A549 treated with DMSO at 1 μM for 4 hours (cell line): ENCODE measurements at places on chromosomes 7 and 10. TPM values are rescaled to one million over a fixed set of nuclear protein-coding genes. Genes with fewer than 3 reads are reported as not detected.

GRID1 gene
- total RNA-seq: 0.19 to 0.38 TPM (median 0.30 TPM) in 5 replicates

UNCX gene
- 0.07 to 0.08 TPM in 2 of 5 replicates, not detected in the others for total RNA-seq

MOGAT3 gene
- not detected in 5 replicates for total RNA-seq

PKD2L1 gene
- total RNA-seq: 0.06 to 0.16 TPM (median 0.08 TPM) in 5 replicates

CCL26 gene
- total RNA-seq: 7.7 to 11.2 TPM (median 9.4 TPM) in 5 replicates

PIK3CG gene
- total RNA-seq: not detected in 5 replicates

RPA3 gene
- total RNA-seq: 82.4 to 108 TPM (median 98.7 TPM) in 5 replicates

HABP2 gene
- 0.03 to 0.13 TPM (median 0.08 TPM) in 4 of 5 replicates, not detected in the other for total RNA-seq

GALNT17 gene
- total RNA-seq: not detected in 5 replicates

MUC3A gene
- total RNA-seq: 11.2 to 15.3 TPM (median 12.8 TPM) in 5 replicates

BLNK gene
- not detected in 5 replicates for total RNA-seq

FFAR4 gene
- 0.17 to 0.31 TPM (median 0.21 TPM) in 5 replicates for total RNA-seq

PMS2 gene
- 12.0 to 15.3 TPM (median 14.0 TPM) in 5 replicates for total RNA-seq

SLC13A4 gene
- total RNA-seq: not detected in 5 replicates

C10orf53 gene
- not detected in 5 replicates for total RNA-seq

TMEM184A gene
- 6.7 to 15.3 TPM (median 13.2 TPM) in 5 replicates for total RNA-seq

RBP4 gene
- 4.8 to 10.4 TPM (median 6.8 TPM) in 5 replicates for total RNA-seq

KCNIP2 gene
- 0.69 to 1.2 TPM (median 0.89 TPM) in 5 replicates for total RNA-seq

MYH16 gene
- total RNA-seq: 0.64 to 1.3 TPM (median 0.88 TPM) in 5 replicates

UTF1 gene
- total RNA-seq: 0.07 TPM in 1 of 5 replicates, not detected in the others

MGAM2 gene
- 0.01 TPM in 1 of 5 replicates, not detected in the others for total RNA-seq

KEL gene
- total RNA-seq: not detected in 5 replicates

CLDN4 gene
- 4.4 to 6.6 TPM (median 5.7 TPM) in 5 replicates for total RNA-seq

MRLN gene
- not detected in 5 replicates for total RNA-seq

CYP2C8 gene
- total RNA-seq: not detected in 5 replicates

FGFR2 gene
- 0.36 to 0.52 TPM (median 0.45 TPM) in 5 replicates for total RNA-seq

PLPP4 gene
- 0.13 TPM in 1 of 5 replicates, not detected in the others for total RNA-seq

OAT gene
- 63.2 to 96.4 TPM (median 76.3 TPM) in 5 replicates for total RNA-seq

EVX1 gene
- 0.05 to 0.06 TPM (median 0.06 TPM) in 3 of 5 replicates, not detected in the others for total RNA-seq

PLEKHS1 gene
- total RNA-seq: 0.05 to 0.19 TPM (median 0.08 TPM) in 4 of 5 replicates, not detected in the other

TFAM gene
- 74.8 to 86.4 TPM (median 84.7 TPM) in 5 replicates for total RNA-seq

CLRN3 gene
- total RNA-seq: not detected in 5 replicates

VPS37D gene
- 3.1 to 5.5 TPM (median 4.4 TPM) in 5 replicates for total RNA-seq

GIMAP8 gene
- total RNA-seq: not detected in 5 replicates

KAZALD1 gene
- total RNA-seq: 2.2 to 3.2 TPM (median 2.8 TPM) in 5 replicates

STK31 gene
- 0.31 to 0.51 TPM (median 0.43 TPM) in 5 replicates for total RNA-seq

MYL10 gene
- 0.24 TPM in 1 of 5 replicates, not detected in the others for total RNA-seq

IRF5 gene
- total RNA-seq: 12.8 to 17.4 TPM (median 14.7 TPM) in 5 replicates

SH2D4B gene
- total RNA-seq: 0.02 to 0.08 TPM (median 0.06 TPM) in 3 of 5 replicates, not detected in the others

NAPEPLD gene
- 3.2 to 6.2 TPM (median 4.5 TPM) in 5 replicates for total RNA-seq

SEPHS1 gene
- 68.8 to 74.8 TPM (median 71.0 TPM) in 5 replicates for total RNA-seq

MACROH2A2 gene
- total RNA-seq: 24.8 to 30.7 TPM (median 27.9 TPM) in 5 replicates

NXPH1 gene
- total RNA-seq: not detected in 5 replicates

ZNF804B gene
- not detected in 5 replicates for total RNA-seq

SPOCK2 gene
- 0.19 to 0.52 TPM (median 0.37 TPM) in 5 replicates for total RNA-seq

CHST3 gene
- 40.2 to 46.6 TPM (median 42.6 TPM) in 5 replicates for total RNA-seq

PPP1R3C gene
- total RNA-seq: 14.1 to 18.3 TPM (median 16.6 TPM) in 5 replicates

AKR1C2 gene
- 3,009 to 3,482 TPM (median 3,389 TPM) in 5 replicates for total RNA-seq

AKR1B15 gene
- total RNA-seq: 26.7 to 44.7 TPM (median 39.4 TPM) in 5 replicates

LFNG gene
- total RNA-seq: 9.5 to 16.1 TPM (median 12.7 TPM) in 5 replicates

COL13A1 gene
- total RNA-seq: 0.16 to 0.62 TPM (median 0.33 TPM) in 5 replicates

EPDR1 gene
- total RNA-seq: 68.8 to 82.7 TPM (median 79.8 TPM) in 5 replicates

FEZF1 gene
- not detected in 5 replicates for total RNA-seq

RADIL gene
- 1.3 to 2.4 TPM (median 1.6 TPM) in 5 replicates for total RNA-seq

PPP1R17 gene
- not detected in 5 replicates for total RNA-seq

PAX4 gene
- not detected in 5 replicates for total RNA-seq

RBP3 gene
- not detected in 5 replicates for total RNA-seq

SCART1 gene
- total RNA-seq: 0.18 to 0.44 TPM (median 0.19 TPM) in 5 replicates
